ENCODE measurements at places on chromosomes 11 and 22.
A peak's percentile ranks its signal among the peaks of the same experiment; 100 is the strongest.

DNA sequence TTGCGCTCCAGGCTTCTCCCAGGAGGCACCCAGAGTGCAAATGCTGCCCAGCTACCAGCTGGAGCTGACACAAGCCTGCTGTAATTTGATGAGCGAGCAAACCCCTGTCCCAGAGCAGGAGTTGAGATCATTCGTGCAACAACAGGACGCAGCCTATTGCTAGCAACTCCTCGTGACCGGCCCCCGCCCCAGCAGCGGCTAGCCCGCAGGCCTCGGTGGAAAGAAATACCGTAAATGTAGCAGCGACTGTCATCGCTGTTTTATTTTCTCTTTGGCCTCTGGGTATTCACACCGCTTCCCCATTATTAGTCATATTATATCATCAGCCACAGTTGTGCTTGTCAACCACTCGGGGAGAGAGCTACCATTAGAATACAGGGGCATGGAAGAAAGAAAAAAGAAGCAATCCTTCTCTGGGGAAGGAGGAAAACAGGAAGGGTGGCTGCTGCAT lies 59.2 kb upstream of the ATXN10 start:
- no peak for DNase-seq

DNA sequence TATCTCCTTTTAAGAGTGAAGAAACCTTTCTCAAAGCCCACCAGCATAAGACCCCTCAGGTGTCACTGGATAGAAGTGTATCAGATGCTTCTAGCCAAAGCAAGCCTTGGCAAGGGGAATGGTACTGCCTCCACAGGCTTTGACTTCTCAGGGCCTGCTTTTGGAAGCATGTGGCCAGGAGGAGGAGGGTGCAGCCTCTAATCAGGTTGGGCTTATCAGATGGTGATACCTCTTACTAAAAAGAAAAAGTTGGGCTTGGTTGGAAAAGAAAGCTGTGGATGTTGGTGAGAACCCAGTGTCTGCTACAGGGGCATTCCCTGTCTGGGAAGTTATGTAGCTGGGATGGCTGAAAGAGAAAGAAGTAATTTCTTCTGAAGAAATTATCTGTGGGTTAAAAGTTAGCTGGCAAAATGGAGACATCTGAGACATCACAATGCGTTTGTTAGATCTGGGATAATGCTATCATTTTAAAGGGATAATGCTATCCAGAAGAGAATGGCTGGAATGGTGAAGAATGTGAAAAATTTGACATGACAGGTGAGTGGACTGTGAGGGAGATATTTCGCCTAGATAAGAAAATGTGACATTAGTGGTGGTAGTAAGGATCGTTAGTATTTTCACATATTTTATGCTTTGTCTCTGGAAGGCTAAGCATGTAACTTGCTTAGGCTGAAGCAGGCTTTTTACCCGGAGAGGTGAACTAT lies 7.2 kb downstream of the APLP2 start:
- DNase-seq = no peak

DNA sequence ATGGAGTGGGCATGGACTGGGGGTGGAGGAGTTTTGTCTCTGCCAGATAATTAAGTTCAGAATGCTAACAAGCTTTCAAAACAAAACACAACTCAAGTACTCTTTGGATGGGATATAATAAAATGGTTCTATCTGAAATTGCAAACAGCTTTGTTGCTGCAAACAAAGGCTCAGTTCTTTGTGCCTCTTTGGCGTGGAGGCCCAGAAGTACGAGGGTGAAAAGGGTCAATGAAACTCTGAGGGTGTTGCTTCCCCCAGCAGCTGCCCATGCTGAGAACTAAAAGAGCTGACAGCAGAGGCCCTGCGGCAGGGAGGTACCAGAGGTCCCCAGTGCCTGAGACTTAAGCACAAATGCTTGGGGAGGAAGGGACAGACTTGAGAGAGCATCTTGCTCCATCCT lies 26.5 kb upstream of the IGSF22 start:
- peak; percentile 9 for DNase-seq

GRCh38 chr22:42881982-42882656 lies 25.0 kb upstream of the ARFGAP3 start:
- no peak for DNase-seq

DNA sequence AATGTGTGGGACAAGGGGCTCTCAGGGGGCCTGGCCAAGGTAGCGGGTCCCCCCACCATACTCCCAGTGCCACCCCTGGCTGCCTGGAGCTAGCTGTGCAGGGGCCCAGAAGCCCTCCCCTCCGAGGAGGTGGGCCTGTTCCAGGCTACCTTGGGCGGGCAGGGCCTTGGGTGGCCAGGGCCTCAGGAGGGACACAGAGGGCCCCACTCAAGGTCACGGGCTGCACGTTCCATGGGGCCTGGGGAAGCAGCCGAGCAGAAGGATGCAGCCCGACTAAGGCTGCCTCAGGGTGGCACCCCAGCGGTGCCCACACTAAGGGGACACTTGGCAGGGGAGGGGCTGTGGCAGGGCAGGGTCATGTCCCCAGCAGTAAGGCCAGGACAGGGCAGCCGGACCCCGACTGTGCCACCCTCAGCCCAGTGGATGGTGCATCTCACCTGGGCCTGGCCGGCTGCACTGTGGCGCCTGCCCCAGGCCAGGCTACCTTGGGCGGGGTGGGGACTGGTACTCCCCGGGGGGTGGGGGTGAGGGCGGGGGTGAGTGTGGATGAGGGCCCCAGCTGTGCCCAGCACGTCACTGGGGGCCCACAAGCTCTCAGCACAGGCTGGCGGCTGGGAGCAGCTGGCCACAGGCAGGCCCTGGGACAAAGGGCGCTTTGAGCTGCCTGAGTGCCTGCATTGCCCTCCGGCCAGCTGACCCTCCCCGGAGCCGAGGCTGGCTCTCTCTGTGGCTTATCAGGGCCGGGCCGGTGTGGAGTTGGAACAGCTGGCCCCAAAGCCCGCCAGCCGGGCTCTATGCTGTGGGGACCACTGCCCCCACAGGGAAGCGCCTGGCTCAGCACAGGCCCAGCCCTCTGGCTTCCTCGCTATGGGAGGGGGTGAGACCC lies 117.1 kb downstream of the KCNQ1 start:
- peak; percentile 18 for DNase-seq

DNA sequence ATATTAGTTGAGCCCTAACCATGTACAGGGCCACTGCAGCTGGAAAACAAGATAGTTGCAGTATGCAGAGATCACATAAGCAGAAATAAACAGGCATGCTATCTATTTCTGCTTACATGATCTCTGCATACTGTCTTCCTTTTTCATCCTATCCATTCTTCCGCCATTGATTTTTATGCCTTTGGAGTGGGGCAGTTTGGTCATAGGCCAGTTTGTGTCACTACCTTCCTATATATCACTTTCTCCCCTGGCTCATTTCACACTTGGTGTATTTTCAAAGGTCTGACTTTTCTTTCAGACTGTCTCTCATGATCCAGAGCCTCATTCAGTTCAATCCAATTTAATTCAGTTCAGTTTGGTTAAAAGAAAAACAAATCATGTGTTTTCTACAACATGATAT lies 829.6 kb downstream of the KCNA4 start:
- no peak for DNase-seq

GRCh38 chr11:79201677-79202347 lies 239.0 kb downstream of the TENM4 start:
- no peak for DNase-seq

GRCh38 chr11:126282361-126282735 lies 545 bp upstream of the TIRAP start:
- DNase-seq = no peak

- no peak for DNase-seq
These were observed 134.0 kb upstream of the SORL1-AS1 start for GRCh38 chr11:121586750-121587149.

GRCh38 chr22:41801886-41802285 lies 1.4 kb downstream of the CCDC134 start:
- no peak for DNase-seq

- DNase-seq = no peak
These were observed 28.9 kb downstream of the THOC5 start for GRCh38 chr22:29524442-29525191.

GRCh38 chr22:47765757-47766156 lies 1003.3 kb downstream of the TBC1D22A start:
- DNase-seq = no peak

GRCh38 chr11:118791111-118791960 lies at the start of gene DDX6:
TSS of gene DDX6 (minus strand) at chr11:118791164. CDS start at chr11:118786251, 4,913 bp downstream.
- peak; percentile 70 for DNase-seq

DNA sequence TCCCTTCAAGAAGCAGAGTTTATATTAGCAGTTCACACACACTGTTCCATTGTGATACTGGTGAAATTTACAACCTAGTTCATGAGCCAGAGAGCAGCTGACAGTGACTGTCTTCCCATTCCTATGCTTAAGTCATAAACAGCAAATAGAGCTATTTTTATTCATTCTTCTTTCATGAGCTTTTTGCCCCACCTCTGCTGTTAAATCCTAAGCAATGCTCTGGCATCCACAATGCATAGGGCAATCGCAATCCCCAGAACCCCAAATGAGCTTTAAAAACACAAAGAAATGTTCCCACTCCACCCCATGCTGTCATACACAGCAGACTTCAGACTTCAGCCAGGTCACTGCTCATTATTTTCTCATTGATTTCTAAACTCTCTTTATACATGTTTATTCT lies 307.5 kb downstream of the ETS1 start:
- DNase-seq = peak; percentile 63

DNA sequence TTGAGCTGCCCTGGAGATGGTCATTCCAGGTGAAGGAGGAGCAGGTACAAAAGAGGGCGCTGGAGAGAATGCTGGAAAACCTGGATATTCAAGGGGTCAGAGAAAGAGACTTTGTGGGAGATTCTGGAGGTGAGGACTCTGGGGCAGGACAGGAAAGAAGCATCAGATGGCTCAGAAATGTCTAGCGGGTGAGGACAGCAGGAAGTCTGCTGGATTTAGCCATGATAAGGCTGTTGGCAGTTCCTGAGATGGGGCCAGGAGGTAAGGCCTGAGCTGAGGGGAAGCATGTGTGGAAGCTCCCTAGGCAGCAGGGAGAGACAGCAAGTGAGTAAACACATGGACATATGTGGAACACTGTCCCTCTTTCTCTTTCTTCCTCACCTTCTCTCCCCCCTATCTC lies 1.5 kb downstream of the UPB1 start:
- DNase-seq = no peak

GRCh38 chr11:117073539-117073938 lies 24.7 kb downstream of the SIK3 start:
- no peak for DNase-seq

GRCh38 chr11:114622858-114623257 lies 27.3 kb upstream of the NXPE4 start:
- DNase-seq = no peak

DNA sequence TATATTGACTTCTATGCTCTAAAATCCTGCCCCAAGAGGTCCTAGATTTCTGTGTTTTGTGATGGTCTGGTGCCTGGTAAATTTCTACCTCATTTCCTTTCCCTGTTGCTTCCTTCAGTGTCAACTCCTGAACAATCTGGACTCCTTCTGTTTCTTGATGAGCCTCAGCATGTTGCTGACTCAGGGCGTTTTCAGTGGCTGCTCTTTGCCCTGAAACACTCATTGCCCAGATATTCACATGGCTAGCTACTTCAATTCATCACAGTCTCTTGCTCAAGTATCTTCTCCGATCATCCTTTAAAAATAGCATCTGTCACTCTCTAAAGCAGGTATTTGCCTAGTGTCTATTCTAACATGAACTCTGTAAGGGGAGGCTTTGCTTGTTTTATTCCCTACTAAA lies 526.3 kb upstream of the RAG2 start:
- DNase-seq = no peak

DNA sequence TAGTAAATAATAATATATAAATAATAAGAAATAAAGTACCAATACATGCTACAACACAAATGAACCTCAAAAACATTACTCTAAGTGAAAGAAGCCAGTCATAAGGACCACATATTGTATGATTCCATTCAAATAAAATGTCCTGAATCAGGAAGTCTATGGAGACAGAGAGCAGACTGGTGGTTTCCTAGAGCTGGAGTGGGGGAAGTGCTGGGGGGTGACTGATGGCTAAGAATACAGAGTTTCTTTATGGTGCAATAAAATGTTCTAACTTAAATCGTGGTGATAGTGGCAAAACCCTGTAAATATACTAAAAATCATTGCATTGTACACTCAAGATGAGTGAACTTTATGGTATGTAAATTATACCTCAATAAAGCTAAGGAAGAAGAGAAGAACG lies 376.5 kb downstream of the BUD13 start:
- DNase-seq = no peak

DNA sequence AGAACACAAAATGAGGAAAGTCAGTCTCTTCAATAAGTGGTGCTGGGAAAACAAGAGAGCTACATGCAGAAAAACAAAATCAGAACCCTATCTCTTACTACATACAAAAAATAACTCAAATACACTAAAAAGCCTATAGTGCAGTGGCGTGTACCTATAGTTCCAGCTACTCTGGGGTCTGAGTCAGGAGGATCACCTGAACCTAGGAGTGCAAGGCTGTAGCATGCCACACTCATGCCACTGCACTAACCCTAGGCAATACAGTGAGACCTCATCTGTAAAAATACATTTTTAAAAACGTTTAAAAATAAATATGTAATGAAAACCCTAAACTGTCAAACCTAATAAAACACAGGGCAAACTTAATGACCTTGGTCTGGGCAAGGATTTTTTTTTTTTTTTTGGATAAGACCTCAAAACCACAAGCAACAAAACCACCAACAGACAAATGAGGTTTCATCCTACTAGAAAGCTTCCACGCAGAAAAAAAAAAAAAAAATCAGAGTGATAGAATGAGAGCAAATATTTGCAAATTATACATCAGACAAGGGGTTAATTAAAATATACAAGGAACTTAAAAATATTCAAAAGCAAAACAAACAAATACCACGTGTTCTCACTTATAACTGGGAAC lies 35.2 kb downstream of the XKR3 start:
- no peak for DNase-seq

DNA sequence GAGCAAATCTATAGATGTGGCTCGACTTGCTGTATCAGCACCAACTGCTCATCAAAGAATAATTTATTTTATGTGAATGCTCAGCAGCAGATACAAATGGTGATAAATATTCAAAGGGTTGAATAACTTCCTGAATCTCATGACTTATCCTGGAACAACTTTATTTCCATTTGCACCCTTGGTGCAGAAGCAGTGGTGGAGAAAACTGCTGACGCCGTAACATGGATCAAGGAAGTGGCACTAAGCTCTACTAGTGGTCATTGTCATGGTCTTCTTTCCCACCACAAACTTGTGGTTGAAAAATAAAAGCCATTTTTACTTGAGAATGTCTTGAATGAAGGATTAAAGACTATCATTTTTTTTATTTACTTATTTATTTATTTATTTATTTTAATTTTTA lies 14.6 kb downstream of the MARK2 start:
- no peak for DNase-seq

GRCh38 chr22:49977578-49977977 lies 17.0 kb downstream of the PIM3 start:
- DNase-seq = no peak

DNA sequence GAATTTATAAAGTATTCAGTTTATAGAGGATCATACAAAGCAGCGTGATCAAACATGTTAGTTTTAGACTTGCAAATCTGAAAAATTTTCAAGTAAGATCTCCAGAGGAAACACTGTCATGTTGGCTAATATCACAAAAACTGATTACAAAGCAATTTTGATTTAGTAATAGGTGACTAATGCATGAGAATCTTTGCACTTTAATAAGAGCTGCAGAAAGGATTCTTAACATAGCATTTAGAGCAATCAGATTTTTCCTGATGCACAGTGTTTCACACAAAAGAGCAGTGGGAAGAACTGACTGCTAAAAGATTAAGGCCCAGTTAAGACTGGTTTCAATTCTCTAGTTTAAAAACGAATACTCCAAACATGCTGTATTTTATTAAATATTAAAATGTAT lies 321.2 kb downstream of the GUCY1A2 start:
- no peak for DNase-seq

GRCh38 chr11:64403106-64403505 lies 44.1 kb downstream of the RPS6KA4 start:
- DNase-seq = no peak

- no peak for DNase-seq
These were observed 46.5 kb upstream of the TH start for GRCh38 chr11:2218031-2218633.
